Mucosa of descending colon (tissue), 3 donors: ENCODE measurements at places on chromosomes 11 and 22.

GRCh38 chr11:43639920-43640319 is 40.6 kb upstream of the HSD17B12 start:
- DNase-seq = no peak

DNA sequence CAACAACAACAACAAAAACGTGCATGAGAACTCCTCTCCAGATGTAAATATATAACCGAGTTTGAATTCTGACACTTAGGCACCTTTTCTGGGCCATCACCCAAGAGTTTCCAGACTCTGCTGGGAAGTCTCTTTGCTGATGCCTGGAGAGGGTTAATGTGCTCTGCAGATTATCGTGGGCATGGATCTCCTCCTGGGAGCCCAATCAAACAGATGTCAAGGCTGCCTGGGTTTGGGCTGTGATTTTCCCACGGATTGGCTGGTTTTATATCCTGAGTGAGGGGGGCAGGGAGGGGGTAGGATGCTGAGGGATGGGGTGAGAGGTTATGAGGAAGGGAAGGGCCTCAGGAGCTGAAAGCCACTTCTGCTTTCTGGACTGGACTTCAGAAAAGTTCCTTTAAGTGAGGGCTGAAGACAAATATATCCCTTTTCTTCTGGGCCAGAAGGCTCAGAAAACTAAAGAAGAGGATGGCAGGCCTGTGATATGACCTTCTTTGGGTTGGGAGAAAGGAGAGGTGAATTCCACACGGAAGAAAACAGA is 4.2 kb downstream of the ELF5 start:
- no peak for DNase-seq

- no peak for DNase-seq
These were observed 11.9 kb downstream of the TOM1 start for GRCh38 chr22:35311551-35311999.

GRCh38 chr11:129701706-129702105 is 113.9 kb upstream of the TMEM45B start:
- DNase-seq = no peak

DNA sequence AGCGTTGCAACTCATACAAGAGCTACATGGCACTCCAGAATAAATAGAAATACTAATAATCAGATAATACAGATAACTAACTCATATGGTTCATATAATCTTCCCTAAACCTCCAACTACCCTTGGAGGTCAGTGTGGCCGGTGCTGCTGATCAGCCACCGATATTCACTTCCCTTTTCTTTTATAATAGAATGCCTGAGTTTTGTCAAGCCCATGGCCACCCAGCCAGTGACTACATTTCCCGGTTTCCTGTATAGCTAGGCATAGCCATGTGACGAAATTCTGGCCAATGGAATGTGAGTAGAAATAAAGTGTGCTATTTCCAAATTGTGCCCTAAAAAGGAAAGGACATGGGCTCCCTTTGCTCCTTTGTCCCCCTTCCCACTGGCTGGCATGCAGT is 5.9 kb upstream of the CAT start:
- no peak for DNase-seq

DNA sequence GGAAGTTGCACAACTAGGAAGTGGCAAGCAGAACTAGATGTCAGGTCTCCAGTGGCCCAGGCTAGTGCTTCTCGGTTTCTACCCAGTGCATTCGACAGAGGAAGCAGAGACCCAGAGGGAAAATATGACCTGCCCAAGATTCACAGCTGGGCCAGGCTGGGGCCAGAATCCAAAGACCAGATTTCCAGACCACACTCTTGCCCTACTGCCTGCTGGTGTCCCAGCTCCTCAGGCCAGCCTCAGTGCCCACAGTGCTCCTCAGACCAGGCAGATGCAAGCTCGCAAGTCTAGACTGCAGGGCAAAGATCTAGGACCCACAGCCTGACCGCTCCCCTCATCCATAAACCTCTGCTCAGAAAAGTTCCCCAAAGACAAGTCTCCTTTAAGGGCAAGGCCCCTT is 262.6 kb downstream of the BUD13 start:
- no peak for DNase-seq

DNA sequence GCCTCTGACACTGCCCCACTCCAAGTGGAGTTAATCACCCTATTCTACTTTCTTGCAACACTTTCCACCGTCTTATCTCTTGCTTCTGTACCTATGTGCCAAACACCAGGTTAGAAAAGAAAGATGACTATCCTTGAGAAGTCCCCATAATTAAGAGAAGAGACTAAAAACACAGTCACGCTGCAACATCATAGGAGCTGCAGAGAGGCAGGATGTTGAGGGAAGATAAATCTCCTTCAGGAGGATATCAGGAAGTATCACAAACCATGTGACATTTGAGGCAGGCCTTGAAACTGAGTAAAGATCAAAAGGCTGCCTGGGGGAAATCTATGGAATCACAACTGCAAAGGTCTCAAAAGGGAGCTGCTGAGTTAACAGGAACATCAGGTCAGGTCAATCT is 24.8 kb downstream of the GAB2 start:
- DNase-seq = no peak

GRCh38 chr11:78946945-78947902 is 372.6 kb upstream of the NARS2 start:
- no peak for DNase-seq

- no peak for DNase-seq
These were observed 9.7 kb downstream of the CHRM1 start for GRCh38 chr11:62911137-62912130.

DNA sequence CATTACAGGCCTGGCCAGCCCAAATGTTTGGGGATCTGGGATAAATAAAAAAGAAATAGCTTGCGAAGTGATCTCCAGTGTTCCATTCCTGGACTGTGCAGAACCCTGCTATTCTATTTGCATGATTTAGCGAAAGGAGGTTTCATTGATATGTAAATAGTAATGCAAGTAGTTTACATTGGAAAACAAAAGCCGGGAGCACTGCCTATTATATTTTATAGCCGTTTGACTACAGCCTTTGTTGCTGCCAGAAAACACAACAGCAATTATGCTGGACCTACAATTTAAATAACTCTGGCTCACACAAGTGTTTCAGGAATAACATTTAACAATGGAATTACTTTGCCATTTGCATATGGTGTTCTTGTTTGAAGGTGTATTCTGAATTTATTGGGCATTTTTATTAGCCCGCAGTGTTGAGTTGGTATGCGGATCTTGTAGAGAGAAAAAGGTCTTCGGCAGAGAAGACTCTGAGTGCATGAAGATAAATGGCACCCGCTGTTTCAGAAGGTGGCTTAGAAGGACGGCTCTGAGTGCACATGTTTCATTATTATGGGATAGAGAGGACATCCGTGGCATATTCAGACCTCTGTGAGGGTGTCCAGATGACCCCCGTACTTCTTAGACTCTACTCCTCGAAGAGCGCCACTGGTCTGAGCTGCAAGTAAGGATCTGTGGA is 315.0 kb downstream of the BRD1 start:
- no peak for DNase-seq

GRCh38 chr11:285021-285893 is 3.7 kb upstream of the PGGHG start:
- no peak for DNase-seq

GRCh38 chr11:73019449-73019848 is 122.7 kb downstream of the FCHSD2 start:
- DNase-seq = no peak

- DNase-seq = no peak
These were observed 9.3 kb downstream of the LAYN start for GRCh38 chr11:111549869-111550203.

DNA sequence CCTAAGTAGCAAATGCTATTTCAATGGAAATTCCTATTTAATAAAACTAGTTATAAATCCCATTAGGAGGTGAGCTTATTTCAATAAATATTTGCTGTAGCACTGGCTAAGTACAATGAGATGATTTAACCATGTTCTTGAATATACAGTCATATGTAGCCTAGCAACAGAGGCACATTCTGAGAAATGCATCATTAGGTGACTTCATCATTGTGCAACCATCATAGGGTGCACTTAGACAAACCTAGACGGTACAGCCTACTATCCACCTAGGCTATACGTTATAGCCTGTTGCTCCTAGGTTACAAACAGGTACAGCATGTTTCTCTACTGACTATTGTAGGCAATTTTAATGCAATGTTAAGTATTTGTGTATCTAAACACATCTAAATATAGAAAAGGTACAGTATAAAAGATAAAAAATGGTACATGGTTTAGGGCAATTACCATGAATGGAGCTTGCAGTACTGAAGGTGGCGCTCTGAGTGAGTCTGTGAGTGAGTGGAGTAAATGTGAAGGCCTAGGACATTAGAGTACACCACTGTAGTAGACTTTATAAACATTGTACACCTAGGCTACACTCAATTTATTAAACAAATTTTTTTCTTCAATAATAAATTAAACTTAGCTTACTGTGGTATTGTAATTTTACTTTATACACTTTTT is 350.1 kb downstream of the CASP12 start:
- DNase-seq = no peak

- DNase-seq = no peak
These were observed 161.3 kb downstream of the JRKL start for GRCh38 chr11:96551136-96551535.

GRCh38 chr11:55658608-55659007 is 3.4 kb upstream of the OR4C6 start:
- DNase-seq = no peak

DNA sequence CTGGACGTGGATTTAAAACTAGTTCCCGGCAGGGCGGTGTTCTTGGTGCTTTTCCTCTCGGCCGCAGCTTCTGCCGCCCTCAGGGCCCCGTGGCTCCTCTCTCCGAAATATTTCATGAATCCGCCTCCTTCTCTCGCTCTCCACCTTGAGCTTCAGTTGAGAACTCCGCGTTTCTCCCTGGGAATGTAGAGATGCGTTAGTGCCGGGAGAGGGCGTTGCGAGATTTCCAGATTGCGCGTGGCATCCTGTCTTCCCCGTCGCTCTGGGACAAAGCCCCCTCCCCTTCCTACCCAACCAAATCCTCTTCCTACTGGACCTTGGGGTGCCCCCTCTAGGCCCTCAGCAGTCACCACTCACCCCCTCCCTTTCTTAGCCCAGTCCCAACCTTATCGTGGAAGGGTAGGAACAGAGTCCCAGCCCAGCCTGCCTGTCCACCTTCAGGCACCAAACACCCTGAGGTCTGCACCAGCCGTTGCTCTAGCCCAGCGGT is 15.5 kb upstream of the RAC2 start:
- DNase-seq = no peak

DNA sequence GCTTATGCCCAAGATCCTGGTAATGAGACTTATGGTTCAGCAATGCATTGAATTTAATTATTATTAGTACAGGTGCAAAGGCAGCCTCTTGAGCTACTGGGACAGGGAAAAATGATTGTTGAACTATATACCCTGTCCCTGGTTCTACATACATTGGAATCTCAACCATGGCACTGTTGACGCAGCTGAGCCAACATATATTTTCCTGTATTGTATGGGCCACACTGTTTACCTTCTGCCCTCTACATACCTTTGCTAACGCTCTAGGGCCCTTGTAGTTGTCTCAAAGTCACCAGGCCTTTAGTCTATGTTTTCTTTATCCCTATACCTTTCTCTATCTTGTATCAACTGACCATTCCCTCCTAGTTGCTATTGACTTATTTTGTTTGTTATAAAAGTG is 22.6 kb downstream of the KREMEN1 start:
- DNase-seq = no peak

- DNase-seq = peak; percentile 45
These were observed 592.0 kb downstream of the BRD1 start for GRCh38 chr22:49235463-49236300.

DNA sequence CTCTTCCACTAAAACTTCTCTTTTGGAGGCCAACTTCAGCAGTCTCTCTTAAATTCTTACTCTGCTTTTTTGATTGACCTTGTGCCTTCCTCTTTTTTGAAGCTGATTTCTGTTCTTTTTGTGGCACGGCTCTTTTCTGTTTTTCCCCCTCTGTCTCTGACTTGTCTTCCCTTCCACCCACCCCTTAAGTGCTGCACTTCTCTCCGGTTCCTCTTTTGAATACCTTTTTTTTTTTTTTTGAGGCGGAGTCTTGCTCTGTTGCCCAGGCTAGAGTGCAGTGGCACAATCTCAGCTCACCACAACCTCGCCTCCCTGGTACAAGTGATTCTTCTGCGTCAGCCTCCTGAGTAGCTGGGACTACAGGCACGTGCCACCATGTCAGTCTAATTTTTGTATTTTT is 211.9 kb downstream of the BLID start:
- DNase-seq = no peak
